ENCODE measurements at places on chromosomes 2 and 18.

- no peak for DNase-seq
- H3K36me3 ChIP-seq = no peaks in the 10 kb centered on the region
- H3K4me3 ChIP-seq = no peak overlapping the region
- no peaks in the 10 kb centered on the region for H3K4me1 ChIP-seq
These were observed 416.3 kb downstream of the LRP1B start for GRCh38 chr2:141714496-141714895.

DNA sequence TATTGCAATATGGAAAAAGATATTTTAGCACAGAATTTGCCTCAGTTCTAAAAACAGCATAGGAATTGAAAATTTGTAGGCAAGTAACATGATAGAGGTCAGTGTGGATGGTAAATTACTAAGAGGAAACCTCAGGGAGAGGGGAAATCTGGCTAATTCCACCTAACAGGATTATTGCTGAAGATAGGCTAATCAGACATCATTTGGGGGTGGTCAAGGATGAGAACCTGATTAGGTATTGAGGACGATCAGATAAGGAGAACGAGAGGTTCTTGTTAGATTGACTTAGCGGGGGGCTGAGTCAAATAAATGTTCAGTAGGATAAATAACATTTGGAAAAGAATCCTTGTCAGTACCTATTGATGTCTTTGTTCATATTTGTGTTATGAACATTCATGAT is 543.2 kb upstream of the LRRTM4 start:
- H3K27me3 ChIP-seq = no peaks in the 10 kb centered on the region
- no peak overlapping the region for H3K4me3 ChIP-seq
- H3K4me1 ChIP-seq = no peaks in the 10 kb centered on the region
- H3K36me3 ChIP-seq = no peaks in the 10 kb centered on the region

DNA sequence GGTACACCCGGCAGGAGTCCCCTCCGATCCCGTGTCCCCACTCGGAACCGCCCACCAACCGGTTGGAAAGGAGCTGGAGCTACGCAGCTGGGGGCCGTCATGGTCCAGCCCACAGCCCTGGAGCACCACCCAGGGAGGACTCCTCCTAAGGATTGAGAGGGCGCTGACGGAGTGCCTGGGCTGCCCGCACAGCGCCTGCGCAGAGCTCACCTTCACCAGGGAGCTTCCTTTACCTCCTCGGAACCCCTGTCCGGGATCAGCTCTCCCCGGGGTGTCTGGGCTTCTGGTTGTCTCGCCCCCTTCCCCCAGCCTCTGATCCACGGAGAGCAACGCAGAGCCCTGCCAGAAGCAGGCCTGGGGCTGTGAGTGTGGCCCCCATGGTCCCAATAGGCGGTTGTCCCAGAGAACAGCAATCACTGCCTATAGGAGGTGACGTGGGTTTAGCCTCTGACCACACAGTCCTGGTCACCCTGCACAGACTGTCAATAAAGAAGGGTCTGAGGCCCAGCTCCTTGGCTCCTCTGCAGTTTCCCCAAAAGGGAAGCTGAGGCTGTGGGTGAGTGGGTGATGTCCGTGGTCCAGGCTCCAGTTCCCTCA is 14.6 kb downstream of the ALPG start:
- no peak overlapping the region for H3K27ac ChIP-seq
- no peak for DNase-seq
- H3K4me1 ChIP-seq = no peaks in the 10 kb centered on the region
- no peak overlapping the region for H3K4me3 ChIP-seq

GRCh38 chr2:65607662-65608305 is 175.4 kb upstream of the SPRED2 start:
- DNase-seq = no peak
- no peaks in the 10 kb centered on the region for H3K27me3 ChIP-seq
- H3K4me3 ChIP-seq = no peak overlapping the region
- no peaks in the 10 kb centered on the region for H3K36me3 ChIP-seq

DNA sequence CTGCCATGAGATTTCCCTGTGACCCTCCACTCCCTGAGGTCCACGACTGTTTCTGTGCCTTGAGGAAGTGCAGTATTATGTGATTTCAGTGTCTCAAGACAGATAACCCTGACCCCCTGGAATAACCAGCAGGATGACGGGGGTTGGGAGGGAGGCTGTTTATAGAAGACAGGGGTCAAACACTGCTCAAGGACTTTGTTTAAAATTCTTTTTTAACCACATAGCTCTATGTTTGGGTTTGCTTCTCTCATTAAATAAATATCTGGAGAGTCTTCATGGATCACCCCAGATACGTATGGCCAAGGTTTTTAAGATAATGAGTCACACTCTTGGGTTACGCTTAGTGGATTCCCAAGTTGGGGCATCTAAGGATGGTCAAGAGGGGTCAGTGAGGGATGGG is 523.8 kb upstream of the TNP1 start:
- H3K4me1 ChIP-seq = no peaks in the 10 kb centered on the region
- DNase-seq = no peak
- no peaks in the 10 kb centered on the region for H3K36me3 ChIP-seq
- H3K27me3 ChIP-seq = no peaks in the 10 kb centered on the region

GRCh38 chr18:59898609-59899297 is 1.0 kb upstream of the PMAIP1 start:
- H3K4me3 ChIP-seq = peak overlapping the region; percentile 48
- H3K27me3 ChIP-seq = no peaks in the 10 kb centered on the region
- H3K27ac ChIP-seq = no peak overlapping the region
- DNase-seq = no peak

- peak overlapping the region; percentile 76 for H3K4me3 ChIP-seq
- H3K36me3 ChIP-seq = no peaks in the 10 kb centered on the region
- peaks cover 16% of the 10 kb centered on the region for H3K4me1 ChIP-seq
- no peak for DNase-seq
These were observed 2.1 kb downstream of the NABP1 start for GRCh38 chr2:191679818-191680600.

Measured in tibial nerve (tissue), 4 donors.